Stimulated activated CD8-positive, alpha-beta memory T cell treated with anti-CD3 and anti-CD28 coated beads, Interleukin-12 subunit alpha, Interleukin-12 subunit beta, amount 100 ng/mL, for 4 hours (primary cell): ENCODE measurements at places on chromosomes 3 and 15.

DNA sequence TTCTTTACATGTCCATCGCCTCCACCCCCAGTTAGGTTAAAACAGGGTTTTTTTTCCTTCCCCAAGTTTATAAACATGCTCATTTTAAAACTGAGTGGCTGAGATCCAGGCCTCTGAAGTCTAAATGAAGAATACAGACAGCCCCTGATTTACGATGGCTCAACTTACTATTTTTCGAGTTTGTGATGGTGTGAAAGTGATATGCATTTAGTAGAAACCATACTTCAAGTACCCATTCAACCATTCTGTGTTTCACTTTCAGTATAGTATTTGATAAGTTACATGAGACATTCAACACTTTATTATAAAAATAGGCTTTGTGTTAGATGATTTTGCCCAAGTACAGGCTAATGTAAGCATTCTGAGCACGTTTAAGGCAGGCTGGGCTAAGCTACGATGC lies 30.5 kb upstream of the GNB5 start:
- no peak for DNase-seq

GRCh38 chr15:41730543-41730942 lies 43.7 kb upstream of the MAPKBP1 start:
- no peak for DNase-seq

- no peak for DNase-seq
Measured at GRCh38 chr3:71131375-71132314, 451.9 kb downstream of the FOXP1 start.

DNA sequence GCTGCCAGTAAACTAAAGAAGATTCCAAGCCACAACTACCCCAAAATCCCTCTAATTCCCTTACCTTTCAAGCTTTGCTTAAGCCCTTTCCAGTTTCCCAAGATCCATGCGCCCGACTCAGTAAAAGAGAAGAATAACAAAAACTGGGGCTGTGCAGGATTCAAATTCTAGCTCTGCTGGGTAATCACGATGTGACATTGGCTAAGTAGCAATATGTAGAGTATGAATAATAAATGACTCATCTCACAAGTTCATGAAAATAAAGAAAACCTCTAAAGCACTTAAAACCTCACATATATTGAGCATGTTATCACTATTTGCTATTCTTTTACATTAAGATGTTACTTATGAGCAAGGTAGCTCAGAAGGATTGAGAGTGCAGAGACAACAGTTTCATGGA lies 522.2 kb upstream of the ZNF717 start:
- no peak for DNase-seq

GRCh38 chr3:97256060-97256459 lies 441.7 kb downstream of the EPHA6 start:
- DNase-seq = no peak

DNA sequence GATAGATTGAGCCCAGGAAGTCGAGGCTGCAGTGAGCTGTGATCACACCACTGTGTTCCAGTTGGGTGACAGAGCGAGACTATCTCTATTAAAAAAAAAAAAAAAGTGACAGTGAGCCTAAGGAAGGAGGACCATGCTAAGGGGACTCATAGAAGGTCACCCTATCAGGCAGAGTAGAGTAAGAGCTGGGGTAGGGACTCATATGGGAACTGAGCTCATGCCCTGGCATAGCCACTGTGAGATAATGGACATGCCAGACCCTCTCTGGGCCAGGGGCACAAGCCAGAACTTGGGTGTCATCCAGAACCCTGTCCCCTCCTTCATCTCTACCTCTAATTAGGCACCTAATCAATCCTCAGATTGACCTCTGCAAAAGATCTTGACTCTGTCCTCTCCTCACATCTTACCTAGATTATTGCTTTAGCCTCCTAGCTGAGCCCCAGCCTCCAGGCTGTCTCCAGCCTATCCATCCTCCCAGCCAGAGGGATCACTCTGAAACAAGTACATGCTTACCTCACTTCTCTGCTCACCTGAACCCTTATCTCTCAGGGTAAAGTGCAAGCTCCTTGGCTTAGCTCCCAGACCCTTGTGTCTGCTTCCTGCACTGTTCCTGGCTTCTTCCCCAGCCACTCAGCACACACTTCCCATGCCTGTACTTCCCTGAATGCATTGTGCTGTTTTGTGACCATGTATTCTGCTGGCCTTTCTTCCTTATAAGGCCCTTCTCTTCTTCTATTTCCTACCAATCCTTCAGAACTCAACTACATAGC lies 76.4 kb downstream of the DAPK2 start:
- no peak for DNase-seq

DNA sequence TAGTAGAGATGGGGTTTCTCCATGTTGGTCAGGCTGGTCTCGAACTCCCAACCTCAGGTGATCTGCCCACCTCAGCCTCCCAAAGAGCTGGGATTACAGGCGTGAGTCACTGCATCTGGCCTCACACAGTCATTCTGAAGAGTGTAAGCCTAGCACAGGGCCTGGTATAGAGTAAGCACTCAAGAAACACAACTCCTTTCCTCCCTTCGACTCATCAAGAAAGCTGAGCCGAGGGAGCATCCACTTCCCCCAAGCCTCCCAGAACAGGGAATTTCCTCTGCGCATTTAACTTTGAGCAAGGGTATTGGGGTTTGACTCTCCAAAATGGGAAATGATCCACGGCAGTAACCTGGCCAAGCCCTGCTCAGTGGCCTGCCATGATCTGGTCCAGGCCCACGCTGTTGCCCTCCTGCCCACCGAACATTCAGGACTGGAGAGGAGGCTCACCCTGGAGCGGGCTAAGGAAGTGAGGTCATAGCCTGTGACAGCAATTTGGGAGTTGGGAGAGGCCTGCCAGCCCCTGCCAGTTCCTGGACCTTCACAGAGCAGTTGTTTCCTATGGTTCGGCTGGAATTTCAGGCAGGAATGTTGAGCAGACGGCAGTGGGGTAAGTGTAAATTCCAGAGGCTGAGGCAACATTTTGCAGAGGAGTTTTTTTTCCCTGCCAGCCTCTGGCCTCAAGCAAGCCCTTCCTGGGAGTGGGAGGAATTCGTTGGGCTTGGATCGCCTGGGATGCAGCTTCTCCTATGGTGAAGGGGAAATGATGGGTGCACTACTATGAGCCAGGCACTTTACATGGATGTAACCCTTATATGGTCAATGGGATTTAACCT lies 21.2 kb upstream of the SMAD3 start:
- no peak for DNase-seq

GRCh38 chr3:52298149-52299098 lies 10.8 kb downstream of the GLYCTK start:
- no peak for DNase-seq

- no peak for DNase-seq
Measured at GRCh38 chr15:77387365-77388105, 32.4 kb downstream of the PEAK1 start.

DNA sequence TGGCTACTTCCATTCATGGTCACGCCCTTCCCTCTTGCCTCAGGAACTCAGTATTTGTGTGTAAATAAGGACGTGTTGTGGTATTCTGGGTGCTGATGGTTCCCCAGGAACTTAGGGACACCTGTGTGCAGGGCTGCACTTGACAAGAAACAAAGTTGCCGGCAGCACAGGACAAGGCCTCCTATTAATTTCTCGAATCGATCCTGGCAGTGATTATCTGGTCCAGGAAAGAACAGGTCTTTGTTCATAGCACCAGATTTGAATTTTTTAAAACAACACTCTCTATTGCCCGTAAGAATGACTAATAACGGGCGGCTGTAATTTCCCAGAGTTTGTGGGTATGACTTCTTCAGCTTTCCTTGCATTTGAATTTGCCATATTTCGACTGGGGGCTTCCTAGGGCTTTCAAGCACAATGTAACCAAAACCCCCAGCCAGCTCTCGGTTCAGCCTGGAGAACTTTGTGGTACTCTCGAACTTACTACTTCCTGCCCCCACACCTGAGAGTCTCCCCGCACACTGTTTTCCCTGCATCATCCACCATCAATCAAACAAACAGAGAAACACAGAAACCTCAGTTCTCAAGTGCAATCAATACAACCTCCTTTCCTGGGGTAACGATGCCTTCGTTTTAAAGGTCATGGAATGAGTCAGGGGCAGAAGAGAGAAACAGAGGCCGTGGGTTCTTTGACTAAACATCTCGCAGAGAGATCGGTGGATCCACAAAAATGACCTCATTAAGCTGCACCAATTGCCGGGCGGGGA lies 241.7 kb upstream of the ICE2 start:
- peak; percentile 21 for DNase-seq

- no peak for DNase-seq
Measured at GRCh38 chr15:98800437-98801233, 152.3 kb downstream of the IGF1R start.

- no peak for DNase-seq
Measured at GRCh38 chr3:152413240-152413639, 144.5 kb downstream of the MBNL1 start.

DNA sequence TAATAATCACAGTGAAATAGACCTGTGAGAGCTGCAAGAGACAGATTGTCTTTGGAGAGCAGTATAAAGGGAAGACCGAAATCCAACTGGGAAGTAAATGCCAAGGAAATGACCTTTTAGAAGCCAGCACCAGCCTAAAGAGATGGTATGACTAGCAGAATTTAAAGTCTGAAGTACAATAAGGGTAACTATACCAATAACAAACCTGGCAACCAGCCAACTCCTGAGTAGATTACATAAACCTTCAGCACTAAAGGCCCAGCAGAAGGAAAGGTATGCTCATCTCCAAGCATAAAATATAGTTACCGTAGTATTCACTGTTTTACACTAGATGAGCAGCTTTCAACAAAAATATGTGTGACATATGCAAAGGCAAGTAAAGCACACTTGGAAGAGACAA lies 155.1 kb upstream of the SATB1 start:
- no peak for DNase-seq

DNA sequence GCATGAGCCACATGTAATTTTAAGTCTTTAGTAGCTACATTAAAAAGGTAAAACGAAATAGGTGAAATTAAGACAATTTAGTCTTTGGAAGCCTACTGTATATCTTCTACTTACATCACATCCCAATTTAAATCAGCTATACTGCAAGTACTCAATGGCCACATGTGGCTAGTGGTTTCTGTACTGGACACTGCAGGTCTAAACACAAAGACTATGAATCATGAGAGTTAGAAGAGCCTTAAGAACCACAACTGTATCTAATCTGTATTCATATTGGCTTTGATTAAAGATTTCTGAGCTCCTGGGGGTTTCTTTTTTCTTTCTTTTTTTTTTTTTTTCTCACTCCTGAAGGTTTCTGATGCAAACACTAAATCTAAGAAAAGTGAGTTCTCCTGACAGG lies 2.3 kb upstream of the EIF1B start:
- no peak for DNase-seq

GRCh38 chr15:74613953-74614743 lies 1.5 kb upstream of the CLK3 start:
- no peak for DNase-seq

GRCh38 chr15:99986297-99987118 lies 253.3 kb upstream of the LYSMD4 start:
- no peak for DNase-seq

DNA sequence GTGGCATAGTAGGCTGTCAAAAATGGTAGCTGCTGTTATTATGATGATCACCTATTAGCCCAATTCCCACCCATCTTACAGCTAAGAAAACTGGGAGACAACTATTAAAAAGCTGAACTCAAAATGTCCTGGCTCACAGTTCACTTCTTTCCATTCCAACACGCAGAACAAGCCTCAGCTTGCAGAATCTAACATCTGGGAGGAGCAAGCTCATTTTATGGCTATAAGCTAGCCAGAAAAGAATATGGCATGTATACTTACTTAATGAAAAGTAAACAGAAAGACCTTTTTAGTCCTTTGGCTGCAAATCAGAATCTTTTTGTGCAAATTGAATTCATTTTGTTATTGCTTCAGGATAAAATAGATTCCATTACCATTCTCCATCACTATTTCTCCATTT lies 34.8 kb upstream of the CFAP20DC start:
- no peak for DNase-seq

DNA sequence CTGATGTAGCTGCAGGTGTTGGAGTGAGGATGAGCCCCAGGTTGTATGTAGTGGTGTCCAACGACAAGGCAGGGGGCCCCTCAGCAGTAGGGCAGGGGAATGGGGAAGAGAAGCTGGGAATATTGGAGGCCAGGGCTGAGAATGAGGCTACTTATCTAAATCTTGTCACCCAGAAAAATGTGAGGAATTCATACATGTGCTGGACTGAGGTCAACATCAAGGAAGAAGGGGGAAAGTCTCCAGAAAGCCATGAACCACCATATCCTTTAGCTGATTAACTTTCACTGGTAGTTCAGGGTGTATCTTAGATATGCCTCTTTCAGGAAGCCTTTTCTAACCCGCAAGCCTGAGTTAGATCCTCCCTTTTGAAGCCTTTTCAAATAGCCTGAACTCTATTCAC lies 22.6 kb upstream of the FSTL1 start:
- no peak for DNase-seq

DNA sequence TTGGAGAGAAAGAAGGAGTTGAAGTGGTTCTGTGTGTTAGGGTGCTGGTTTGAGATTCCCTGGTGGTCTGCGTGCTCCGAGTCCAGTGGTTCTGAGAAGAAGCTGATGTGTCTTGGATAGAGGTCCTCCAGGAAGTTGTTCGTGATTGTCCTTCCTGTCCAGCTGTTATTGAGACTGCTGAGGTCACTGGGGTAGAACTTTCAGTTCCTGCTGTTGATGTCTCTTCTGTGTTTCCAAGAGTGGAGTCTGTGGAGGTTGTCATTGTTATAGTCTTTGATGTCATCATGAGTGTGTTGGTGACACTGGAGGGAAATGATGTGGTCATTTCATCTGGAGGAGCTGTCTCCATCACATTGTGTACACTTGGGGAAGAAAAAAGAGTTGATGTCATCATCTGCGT lies 20.8 kb downstream of the MUC4 start:
- DNase-seq = no peak

DNA sequence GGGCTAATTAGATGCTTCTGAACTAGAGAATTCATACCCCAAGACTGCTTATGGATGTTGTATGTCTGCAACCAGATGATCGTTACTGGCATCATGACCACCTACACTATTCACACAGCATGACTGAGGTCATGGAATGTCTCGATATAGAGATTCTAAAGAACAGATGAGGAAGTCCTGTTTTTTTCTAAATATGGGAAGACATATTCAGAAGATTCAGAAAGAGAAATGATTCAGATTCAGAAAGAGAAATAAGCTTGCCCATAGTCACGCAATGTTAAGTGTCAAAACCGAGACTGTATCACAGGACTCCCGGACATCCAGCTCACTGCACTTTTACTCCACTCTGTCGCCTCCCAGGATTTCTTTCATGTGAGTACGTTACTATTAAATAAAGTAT lies 136.2 kb downstream of the TPRG1 start:
- DNase-seq = no peak

- peak; percentile 61 for DNase-seq
Measured at GRCh38 chr3:129121016-129121791, 400 bp downstream of the RAB43 start.

DNA sequence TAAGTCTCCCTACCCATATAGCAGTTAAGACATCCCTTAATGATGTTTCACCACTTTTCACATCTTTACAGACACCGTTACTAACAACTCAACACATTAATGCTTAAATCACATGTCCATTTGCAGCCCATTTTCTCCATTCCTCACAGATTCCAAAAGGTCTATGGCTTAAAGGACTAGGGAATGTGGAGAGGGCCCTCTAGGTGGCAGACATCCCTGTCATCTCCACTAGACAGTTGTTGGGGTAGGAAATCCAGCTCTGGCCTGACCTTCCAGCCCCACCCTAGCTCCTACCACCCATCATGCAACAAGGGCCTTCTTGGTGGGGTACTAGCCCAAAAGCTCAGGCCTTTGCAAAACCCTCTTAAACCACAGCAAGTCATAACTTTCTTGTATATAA lies 25.2 kb downstream of the CPEB1 start:
- no peak for DNase-seq

- no peak for DNase-seq
Measured at GRCh38 chr3:197487911-197488391, 67.8 kb downstream of the BDH1 start.
